ENCODE measurements at places on chromosomes 3 and 15.

DNA sequence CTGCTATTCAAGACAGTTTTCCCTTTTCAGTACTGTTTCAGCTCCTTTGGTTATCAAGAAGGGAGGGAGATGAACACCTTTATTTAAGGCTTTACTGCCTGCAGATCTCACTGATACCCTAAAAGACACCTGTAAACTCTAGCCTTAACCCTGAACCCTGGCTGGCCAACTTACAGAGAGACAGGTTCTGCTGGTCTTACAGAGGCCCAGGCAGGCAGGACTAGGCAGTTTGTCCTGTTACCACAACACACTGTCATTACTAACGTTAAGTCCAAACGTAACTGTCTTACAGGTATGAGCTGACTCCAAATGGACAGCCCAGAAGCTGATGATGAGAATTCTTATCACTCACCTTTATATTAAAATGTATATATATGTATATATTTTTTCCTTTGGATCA lies 42.1 kb downstream of the ESYT3 start:
- no peaks in the 10 kb centered on the region for H3K4me1 ChIP-seq
- H3K27ac ChIP-seq: no peak overlapping the region
- H3K27me3 ChIP-seq: no peaks in the 10 kb centered on the region
- H3K36me3 ChIP-seq: no peaks in the 10 kb centered on the region
- DNase-seq: no peak

DNA sequence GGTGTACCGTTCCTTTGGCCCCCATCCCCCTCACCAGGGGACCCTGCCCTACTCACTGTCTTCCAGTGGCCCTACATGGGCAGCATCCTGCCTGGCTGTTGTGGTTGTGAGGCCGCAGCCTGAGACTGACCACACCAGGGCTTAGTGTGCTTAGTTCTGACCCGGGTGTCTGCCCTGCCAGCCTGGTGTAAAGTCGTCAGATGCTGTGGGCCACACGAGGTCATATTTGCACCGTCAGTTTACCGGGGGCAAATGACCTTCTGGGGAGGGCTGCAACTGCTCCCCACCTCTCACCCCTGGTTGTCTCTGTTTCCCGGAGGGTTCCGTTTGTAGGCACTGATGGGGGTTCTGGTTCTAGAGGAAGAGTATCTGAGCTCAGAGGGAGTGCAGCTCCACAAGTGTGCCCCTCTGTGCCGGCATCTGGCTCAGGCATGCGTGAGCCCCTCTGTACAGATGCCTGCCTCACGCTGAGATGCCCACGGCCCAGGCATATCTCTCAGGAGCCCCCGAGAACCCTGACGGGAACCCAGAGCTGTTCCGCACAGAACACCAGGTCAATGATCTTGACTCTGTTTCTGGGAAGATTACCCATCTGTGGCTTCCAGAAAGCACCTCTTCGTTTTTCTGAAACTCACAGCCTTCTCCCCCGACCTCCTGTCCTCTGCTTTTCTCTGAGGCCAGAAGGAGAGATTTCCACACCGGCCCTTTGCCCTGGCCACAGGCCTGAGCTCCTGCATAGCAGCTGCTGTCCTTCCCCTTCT lies 19.2 kb downstream of the KLF13 start:
- H3K36me3 ChIP-seq: no peaks in the 10 kb centered on the region
- H3K4me1 ChIP-seq: peaks cover 85% of the 10 kb centered on the region
- peak overlapping the region; percentile 7 for H3K4me3 ChIP-seq

DNA sequence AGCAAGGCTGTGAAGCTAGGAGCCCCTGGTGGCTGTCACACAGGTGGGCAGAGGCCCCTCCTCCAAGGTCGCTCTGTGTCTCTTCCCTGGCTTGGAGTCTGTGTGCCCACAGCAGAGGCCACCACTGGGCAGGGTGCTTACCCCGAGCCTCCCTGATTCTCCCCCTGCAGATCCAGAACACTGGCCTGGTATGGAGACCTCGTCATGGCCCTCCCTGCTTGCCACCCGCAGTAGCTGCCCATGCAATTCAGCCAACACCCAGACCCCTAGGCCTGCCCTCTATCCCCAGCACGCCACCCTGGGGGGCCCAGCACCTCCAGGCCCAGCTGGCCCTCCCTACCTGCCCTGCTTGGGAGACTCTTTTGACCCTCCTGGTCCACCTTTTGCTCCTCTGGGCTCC lies 5.5 kb upstream of the RHO start:
- no peak for DNase-seq
- no peaks in the 10 kb centered on the region for H3K4me1 ChIP-seq
- no peaks in the 10 kb centered on the region for H3K27me3 ChIP-seq
- H3K27ac ChIP-seq: no peak overlapping the region

- no peaks in the 10 kb centered on the region for H3K27me3 ChIP-seq
- DNase-seq: peak; percentile 94
- H3K4me1 ChIP-seq: peaks cover 43% of the 10 kb centered on the region
- H3K27ac ChIP-seq: peak overlapping the region; percentile 90
These were observed 50.6 kb downstream of the SLC6A6 start for GRCh38 chr3:14452740-14453710.

DNA sequence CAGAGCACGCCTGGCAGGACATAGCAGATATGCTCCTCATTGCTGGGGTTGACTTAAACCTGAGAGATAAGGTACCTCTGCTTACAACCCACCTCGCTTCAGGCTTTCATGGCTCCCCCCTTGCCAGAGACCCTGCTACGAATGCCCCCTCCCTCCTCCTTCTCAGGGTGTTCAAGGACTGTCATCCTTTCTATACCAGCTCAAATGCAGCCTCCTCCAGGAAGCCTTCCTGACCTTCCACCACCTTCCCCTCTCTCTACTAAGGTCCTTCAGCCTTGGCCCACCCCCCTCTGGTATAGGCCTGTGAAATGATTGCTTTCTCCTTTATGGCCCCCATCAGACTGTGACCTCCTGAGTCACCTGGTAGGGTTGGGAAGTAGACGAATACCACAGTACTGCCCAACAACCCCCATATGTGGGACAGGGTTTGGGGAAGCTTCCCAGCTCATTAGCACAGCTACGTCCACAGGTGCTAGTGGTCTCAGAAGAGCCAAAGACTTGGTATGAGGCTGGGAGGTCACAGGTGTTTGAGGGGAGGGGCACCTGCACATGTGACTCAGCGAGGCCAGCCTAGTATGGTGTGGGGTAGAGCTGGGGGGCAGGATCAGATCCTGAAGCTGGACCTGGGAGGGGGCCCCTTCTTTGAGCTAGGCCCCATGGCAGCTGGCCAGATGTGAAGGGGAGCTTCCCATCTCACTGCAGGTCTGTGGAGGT lies 32.0 kb downstream of the ANKDD1A start:
- no peaks in the 10 kb centered on the region for H3K36me3 ChIP-seq
- H3K27ac ChIP-seq: no peak overlapping the region
- H3K27me3 ChIP-seq: no peaks in the 10 kb centered on the region
- no peak overlapping the region for H3K4me3 ChIP-seq

DNA sequence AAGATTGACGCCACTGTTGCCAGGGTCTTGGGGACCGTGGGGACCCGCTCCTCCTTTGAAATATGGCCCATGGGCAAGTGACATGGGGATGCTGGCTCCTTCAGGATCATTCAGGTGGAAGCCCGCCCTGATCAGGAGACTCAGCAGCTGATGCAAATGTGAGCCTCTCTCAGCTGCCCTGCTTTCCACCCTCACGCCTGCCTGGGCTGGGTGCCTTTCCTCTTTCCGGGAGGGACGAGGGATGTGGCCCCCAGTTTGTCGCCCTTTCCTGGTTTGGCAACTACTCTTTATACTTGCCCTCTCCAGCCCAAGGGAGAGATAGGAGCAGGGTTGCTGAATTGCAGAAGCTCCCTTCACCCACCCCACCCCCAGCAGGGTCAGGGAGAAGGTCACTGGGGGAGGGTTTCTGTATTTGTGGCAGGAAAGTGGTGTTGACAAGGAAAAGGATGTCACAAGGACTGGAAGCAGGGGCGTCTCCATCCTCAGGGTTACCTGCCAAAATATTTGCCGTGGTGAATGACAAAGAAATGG lies 21.8 kb downstream of the DNASE1L3 start:
- DNase-seq: no peak
- H3K27ac ChIP-seq: no peak overlapping the region
- no peaks in the 10 kb centered on the region for H3K36me3 ChIP-seq
- no peaks in the 10 kb centered on the region for H3K4me1 ChIP-seq
- no peaks in the 10 kb centered on the region for H3K27me3 ChIP-seq
- no peak overlapping the region for H3K4me3 ChIP-seq

DNA sequence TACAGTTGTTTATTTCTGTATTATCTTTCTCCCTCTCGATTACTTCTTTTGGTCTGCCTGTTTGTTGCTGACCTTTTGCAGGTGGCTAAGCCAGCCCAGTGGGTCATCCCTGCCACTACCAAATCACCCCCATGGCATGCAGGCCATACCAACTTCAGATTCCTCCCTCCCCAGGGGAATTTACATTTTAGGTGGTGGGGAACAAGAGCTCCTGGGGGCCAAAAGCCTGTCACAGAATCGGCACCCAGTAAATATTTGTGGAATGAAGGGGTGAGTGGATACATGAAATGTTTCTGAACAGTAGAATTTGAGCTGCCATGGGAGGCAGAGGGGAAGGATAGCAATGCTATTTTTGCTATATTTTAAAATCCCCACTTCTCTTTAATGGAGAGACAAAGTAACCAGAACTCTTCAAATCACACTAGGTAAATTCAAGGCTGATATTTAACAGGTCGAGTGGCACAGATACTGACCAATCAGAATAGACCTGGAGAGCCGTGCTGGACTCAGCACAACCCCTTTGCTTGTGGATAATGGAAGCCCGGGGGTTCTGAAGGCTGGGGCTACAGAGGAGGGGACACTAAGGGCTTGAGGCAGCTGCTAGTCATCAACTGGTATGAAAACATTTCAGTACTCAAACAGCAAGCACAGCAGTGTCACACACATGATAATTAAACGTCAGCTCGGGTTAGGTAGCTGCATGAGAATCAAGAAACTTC lies 54.3 kb upstream of the SMAD3 start:
- no peak overlapping the region for H3K27ac ChIP-seq
- no peak for DNase-seq
- no peaks in the 10 kb centered on the region for H3K36me3 ChIP-seq
- H3K4me3 ChIP-seq: no peak overlapping the region
- H3K4me1 ChIP-seq: no peaks in the 10 kb centered on the region
